ENCODE measurements at places on chromosomes 12 and 14.

- DNase-seq = no peak
Observed at GRCh38 chr12:45098766-45099165, 47.9 kb upstream of the DBX2 start.

DNA sequence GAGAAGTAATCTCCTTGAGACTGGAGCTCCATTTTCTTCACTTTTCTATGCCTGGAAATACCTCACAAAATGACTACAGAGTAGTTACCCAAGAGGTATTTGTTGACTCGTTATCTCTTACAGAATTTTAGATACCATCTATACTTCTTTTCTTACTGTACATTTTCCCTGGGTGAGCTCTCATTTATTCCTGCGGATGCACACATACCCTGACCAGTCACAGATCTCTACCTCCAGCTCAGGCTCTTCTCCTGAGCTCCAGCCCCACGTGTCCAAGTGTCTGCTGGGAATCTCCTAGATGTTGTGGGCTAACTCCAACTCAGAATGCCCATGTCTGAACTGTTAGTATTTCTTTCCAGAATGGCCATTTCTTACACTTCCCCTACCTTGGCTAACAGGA, 403.1 kb downstream of the RAD51B start:
- DNase-seq = no peak

- no peak for DNase-seq
Observed at GRCh38 chr14:101791919-101792572, 30.5 kb downstream of the PPP2R5C start.

DNA sequence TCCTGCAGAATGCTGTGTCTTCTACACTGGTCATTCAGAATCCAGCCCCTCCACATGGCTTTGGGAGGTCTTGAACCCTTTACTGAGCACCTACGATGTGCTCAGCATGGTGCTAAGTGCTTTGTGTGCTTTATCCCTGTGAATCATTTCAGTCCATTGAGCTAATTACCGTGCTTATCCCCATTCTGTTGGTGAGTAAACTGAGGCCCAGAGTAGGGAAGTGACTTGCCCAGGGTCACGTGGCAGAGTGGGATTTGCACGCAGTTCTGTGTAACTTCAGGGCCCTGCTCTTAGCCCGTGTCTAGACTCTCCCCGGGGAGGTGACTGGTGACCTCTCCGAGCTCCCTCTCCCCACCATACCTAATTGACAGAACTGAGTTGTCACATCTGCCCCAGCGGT, 27.4 kb downstream of the MVK start:
- DNase-seq = no peak

GRCh38 chr12:127414636-127415035, 852.3 kb upstream of the TMEM132C start:
- DNase-seq = no peak

DNA sequence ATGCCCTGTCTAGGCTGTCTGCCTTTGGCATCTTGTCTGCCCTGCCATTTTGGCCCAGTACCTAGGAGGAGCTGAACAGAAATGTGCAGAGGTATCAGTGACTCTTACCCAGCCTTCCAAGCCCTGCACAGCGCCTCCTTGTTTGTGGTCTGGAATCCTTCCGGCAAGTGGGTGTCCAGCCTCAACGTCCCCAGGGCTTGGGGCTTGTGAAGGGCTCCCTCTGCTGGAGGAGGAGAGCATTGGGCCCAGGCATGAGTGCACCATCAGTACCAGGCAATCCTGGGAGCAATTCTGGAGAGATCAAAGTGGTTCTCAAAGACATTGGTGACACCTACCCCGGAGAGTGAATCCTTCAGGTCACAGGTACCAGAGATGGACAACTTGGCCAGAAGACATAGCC, 2.4 kb upstream of the TCL1B start:
- peak; percentile 11 for DNase-seq

DNA sequence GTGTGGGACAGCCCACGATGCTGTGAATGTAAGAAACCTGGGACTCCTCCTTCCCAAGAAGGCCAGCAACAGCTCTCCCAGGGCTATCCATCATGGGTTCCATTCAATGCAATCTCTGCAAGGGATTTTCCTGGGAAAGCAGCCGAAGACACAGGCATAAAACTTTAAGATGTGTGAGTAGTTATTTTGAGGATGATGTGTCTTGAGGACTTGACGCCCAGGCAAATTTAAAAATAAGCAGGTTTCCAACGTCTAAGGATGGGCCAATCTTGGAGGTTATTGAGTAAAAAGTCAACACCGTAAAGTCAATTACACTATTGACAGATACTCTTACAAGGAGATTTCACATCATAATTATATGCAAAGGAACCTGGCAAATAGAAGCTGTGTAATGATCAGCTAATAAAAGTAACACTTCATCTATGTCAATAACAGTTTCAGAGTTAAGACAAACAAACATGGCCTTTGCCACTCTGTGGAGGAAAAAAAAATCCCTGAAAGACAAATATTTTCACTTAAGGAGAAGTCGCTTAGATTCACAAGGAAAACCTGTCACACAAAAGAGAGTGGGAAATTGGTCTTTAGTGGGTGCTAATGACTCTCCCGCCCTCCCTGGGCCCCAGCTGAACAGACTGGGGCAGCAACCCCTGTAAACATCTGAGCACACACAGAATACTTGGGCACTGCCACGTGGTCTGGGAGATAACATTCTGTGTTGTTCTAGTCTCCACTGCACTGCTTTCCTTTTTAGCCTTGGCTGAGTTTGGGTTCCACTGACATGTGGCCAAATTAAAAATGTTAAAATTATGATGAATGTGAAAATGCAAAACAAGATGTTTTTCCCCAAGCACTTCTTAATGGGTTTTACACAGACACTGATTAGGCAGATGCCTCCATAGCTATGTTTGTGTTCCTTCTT, 240.9 kb downstream of the FOXN3 start:
- no peak for DNase-seq

DNA sequence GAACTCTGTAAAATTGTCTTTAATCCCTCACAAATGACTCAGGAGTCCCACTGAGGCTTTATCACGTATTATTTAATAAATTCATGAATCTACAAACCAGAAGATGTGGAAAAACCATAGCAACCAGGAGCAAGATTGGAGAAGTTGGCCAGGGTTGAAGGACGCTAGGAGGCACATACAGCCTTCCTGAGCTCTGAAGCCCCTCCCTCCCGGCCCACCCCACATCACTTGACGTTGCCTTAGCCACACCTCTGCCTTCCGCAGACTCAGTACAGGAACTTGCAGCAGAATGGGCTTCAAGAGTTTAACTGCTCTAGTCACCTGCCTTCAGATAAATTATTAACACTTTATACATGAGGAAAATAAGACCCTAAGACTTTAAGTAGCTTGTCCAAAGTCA, 33.9 kb downstream of the SLC35F4 start:
- DNase-seq = no peak

- DNase-seq = no peak
Observed at GRCh38 chr14:23364164-23365035, 572 bp downstream of the EFS start.

- DNase-seq = no peak
Observed at GRCh38 chr12:1904875-1905274, 13.6 kb downstream of the CACNA2D4 start.
